Stimulated activated CD4-positive, alpha-beta T cell treated with anti-CD3 and anti-CD28 coated beads, Interleukin-2, amount 100 ng/mL, for 4 hours (primary cell): ENCODE measurements at places on chromosomes 5 and 9.

GRCh38 chr9:71824257-71824656 lies 55.9 kb upstream of the CEMIP2 start:
- no peak for DNase-seq

GRCh38 chr5:112013660-112014059 lies 256.7 kb upstream of the NREP start:
- DNase-seq, result no peak

DNA sequence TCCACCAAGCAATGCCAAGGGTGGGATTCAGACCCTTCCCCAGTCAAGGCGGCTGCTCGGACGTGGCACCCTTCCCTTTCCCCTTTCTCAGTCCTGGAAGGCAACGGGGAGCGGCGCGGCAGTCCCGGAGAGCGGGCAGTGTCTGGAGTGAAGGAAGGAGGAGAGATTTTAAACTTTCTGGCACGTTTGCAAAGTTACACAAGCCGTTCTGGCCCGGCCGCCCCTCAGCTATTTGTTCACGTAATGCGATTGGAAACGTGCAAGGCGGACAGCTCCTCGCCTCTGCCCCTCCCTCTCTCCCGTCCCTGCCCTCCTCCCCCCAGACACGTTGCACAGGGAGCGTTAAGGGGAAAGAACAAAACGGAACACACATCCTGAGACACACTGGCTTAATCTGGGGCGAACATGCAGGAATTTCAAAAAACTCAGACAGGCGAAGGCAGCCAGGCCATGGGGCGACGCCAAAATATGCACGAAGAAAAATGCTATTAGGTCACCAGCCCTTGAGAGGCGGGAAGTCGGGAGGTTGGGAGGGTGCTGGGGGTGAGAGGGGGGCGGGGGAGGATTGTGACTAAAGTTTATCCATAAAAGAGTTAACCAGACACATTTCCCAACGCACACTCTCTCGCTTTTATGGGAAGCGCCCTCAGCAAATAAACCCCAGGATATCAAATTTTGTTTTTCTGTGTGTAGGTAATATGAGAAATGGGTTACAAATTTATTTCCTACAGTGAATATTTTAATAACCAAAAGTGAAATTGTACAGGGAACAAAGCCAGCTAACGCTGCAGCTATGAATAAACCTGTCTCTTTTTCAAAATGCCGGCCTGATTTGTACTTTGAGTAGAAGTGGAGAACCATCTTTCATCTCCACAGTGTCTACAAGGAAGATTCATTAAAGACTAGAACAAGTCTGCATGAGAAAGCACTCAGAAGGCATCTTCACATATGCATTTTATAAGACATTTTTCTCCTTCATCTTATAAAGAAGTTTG lies at the start of gene LOX:
Gene LOX (minus strand): TSS at position 144 of the 995 bp plus-strand sequence. CDS start 274 bp downstream, outside the sequence.
- DNase-seq, result no peak

- DNase-seq, result no peak
Observed at GRCh38 chr9:124010665-124011321, 775 bp upstream of the LHX2 start.

GRCh38 chr5:55498457-55498856 lies 36.3 kb downstream of the PLPP1 start:
- DNase-seq, result no peak

DNA sequence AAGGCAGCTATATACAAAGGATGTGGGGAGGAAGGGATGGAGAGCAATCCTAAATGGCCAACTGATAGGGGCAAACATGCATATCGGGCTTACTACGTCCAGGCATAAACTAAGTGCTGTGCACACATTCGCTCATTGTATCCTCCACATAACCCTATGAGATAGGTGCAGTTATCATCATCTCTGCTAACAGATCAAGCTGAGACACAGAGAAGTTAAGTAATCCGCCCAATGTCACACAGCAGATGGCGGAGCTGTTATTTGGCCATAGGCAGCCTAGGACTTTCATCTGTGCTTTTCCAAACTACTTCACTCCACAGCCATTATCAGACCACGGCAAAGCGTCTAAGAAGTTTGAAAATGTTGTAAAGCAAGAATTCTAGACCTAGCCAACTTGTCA lies 197.5 kb downstream of the RGS3 start:
- no peak for DNase-seq

DNA sequence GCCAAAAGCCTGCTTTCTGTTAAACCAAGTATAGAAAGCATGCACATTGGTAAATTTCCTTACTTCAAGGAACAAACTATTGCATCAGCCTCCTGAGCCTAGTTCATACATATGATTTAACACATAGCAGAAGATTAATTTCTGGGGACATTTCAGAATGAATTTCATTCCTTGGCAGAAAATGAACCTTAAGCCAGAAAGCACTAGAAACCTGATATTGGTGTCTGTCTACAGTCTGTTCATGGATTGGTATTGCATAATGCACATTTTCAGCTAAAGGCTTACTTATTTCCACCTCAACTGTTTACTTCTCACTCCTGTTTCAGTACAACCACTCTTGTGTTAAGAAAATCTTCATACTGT lies 1471.8 kb upstream of the NUDT12 start:
- DNase-seq, result no peak

GRCh38 chr9:127976498-127976897 lies 4.3 kb downstream of the EEIG1 start:
- DNase-seq, result no peak

DNA sequence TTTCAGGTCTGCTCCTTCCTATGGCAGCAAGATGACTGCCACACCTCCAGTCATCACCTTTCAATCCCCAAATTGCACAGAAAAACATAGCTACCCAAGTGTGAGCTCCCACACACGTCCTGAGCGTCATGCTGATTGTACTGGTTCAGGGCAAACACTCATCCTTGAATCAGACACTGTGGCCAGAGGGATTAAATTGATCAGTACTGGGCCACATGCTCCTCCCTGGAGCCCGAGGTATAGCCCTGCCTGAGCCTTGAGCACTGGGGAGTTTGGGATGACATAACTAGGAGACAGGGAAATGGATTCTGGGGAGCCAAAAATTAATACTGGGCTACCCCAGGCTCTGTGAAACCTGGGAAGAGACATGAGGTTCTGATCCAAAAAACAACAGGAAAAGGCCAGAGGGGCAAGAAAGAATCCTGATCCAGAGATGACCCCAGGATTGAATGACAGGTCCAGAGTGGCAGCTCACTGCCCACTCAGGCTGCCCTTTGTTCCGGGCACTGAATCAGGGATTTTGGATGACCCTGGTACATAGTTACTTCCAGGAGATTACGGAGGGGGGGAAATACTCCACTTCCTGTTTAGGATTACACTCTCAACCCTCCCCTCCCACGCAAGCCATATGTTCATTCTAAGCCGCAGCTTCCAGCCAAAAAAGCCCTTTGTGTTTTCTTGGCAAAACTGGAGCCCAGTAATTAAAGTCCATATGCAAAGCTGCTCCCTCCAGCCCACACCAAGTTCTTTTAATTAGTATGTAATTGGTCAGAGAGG lies 141.6 kb upstream of the SPRY4 start:
- no peak for DNase-seq

DNA sequence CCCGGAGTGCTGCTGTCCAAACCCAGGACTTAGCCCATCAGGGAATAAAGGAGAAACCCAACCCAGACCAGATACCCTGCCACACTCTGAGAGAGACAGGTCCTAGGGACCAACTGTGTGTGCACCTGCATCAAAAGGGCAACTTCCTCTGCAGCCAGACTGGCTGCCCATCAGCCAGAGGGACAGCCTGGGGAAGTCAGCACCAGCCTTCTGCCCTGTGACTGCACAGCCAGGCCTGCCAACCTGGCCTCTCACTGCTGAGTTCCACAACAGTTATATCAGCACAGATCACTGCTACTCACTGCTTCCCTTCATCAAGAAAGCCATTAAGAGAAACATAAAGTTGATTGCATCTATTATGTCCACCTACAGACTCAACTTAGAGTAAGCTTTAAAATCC lies 18.0 kb downstream of the GABBR2 start:
- DNase-seq, result no peak

DNA sequence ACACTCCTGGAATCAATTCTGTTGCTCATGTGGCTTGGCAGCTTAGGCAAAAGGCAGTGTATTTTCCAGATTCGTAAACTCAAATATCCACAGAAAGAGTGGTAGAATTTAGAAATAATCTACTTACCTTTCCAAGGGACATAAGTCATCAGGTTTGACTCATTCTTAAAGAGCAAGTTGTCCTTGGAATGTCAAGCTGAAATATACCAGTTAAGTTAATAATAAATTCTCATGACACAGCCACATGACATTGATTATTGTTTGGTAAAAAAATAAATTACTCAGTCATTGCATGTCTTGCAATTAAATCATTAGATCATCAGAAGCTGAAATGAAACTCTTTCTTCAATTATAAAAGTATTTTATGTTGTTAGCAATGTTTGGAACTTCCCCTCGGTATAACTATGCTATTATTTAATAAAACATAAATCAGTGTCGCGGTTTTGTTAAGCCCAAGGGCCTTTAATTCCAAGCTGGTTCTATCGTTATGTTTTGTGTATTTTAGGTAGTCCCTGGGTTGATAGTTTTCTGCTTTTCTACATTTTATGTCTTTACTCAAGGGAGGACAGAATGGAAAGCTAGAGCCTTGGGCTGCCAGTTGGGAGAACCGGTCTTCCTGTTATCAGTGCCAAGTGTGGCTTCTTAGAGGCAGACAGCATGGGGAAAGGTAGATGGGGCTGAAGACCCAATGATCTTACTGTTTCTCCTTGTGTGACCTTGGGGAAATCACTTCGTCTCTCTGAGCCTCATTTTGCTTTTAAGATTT lies 79.3 kb upstream of the PRLR start:
- DNase-seq, result no peak

- DNase-seq, result no peak
Observed at GRCh38 chr5:68379275-68380036, 163.9 kb downstream of the PIK3R1 start.

DNA sequence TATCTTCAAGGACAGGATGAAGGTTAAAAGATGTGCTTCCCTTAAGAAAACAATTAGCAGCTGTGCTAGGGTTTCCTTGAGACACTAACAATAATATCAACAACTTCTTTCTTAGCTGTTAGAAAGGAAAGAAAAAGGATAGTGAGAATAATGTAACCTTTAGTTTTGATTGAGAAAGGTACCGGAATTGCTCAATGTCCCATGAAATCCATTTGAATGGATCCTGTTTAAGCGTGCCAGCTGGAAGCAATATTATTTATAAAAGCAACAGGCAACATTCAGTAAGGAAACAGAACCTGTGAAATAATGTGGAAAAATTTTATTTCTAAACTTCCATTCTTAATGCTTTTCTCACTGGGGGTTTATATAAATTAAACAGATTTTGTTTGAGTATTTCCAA lies 120.9 kb downstream of the CCDC192 start:
- no peak for DNase-seq

- no peak for DNase-seq
Observed at GRCh38 chr9:109478051-109478563, 20.0 kb downstream of the PTPN3 start.

- no peak for DNase-seq
Observed at GRCh38 chr5:150541895-150542294, 34.0 kb downstream of the NDST1 start.

DNA sequence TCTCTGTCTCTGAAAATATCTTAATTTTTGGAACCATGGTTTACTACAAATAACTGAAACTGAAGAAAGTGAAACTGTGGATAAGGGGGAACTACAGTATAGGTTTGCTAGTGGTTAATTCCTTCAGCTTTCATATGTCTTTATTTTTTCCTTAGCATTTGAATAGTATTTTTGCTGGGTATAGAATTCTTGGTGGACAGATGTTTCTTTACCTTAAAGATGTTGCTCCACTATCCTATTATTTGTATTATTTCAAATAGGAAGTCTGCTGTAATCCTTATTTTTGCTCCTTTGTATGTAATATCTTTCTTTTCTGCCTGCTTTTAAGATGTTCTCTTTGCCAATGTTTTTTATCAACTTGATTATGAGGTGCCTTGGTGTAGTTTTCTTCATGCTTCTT lies 152.9 kb upstream of the ISL1 start:
- no peak for DNase-seq

DNA sequence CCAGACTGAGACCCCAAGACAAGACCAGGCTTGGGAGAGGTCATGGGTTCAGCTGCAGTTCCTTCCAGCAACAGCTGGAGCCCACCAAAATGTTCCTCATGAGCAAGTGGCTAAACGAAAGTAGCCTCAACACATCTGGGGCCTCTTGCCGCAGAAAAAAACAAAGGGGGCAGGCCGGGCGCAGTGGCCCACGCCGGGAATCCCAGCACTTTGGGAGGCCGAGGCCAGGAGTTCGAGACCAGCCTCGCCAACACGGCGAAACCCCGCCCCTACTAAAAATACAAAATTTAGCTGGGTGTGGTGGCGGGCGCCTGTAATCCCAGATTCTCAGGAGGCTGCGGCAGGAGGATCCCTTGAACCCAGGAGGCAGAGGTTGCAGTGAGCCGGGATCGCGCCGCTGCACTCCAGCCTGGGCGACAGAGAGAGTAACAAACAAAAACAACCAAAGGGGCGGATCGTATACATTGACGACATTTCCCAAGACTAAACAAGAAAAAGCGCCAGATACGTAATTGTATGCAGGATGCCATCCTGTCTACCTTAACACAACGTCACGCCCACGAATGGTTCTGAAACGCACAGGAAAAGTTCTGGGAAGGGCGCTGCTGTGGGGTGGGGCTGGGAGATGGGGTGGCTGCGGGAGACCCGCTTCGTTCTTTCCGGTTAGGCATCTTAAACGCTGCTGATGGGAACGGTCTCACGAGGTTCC lies 1.7 kb downstream of the INPP5E start:
- no peak for DNase-seq

GRCh38 chr9:83665580-83666200 lies 42.1 kb downstream of the UBQLN1 start:
- DNase-seq, result no peak

DNA sequence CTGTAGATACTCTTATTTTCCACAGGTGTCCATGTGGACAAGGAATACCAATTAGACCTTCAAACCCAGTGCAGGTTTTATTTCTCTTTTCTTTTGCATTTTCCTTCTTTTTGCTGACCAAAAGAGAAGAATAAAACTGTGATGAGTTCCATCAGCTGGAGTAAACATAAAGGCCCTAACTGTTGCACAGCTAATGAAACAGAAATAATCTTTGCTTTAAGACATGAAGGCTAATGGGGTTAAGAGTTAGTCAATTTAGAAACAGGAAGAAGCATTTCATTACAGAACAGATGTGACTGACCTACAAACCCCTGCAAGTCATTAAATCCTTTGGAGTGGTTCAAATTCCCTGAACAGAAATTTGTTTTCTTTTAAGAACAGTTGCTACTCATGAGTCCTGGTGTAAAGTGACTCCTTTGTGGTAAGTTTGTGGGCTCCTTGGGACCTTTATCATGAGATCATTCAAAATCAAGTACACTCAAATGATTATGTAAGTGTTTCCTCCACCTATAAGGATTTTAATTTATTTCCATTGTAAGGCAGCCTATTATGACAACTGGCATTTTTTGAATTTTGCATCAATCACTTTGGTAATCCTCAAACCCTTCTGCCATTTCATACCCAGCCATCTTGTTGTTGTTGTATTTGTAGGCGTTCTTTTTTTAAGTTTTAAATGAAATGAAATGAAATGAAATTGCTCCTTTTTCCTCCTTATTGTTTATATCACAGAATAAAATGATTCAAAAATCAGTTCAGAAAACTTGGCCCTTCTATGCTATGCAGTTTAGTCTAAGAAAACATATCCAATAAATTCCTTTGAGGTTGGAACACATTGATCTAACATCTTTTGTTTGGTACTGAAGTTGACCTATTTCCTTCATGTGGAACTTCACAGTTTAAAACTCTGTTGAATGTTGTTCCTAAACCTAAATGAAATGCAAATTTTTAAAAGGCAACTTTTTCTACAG lies 1.3 kb downstream of the MINAR2 start:
- no peak for DNase-seq
